ENCODE measurements at places on chromosomes 3 and 15.

- DNase-seq = no peak
Measured at GRCh38 chr3:60081381-60082095, 1031.7 kb upstream of the CFAP20DC start.

- DNase-seq = peak; percentile 1
Measured at GRCh38 chr3:24401090-24401810, 93.4 kb downstream of the THRB start.

- DNase-seq = peak; percentile 63
Measured at GRCh38 chr3:164332831-164333802, 745.2 kb downstream of the SI start.

- DNase-seq = no peak
Measured at GRCh38 chr15:74302821-74303359, 64.6 kb downstream of the CYP11A1 start.

- DNase-seq = peak; percentile 27
Measured at GRCh38 chr3:161372321-161373260, 1.3 kb upstream of the SPTSSB start.

DNA sequence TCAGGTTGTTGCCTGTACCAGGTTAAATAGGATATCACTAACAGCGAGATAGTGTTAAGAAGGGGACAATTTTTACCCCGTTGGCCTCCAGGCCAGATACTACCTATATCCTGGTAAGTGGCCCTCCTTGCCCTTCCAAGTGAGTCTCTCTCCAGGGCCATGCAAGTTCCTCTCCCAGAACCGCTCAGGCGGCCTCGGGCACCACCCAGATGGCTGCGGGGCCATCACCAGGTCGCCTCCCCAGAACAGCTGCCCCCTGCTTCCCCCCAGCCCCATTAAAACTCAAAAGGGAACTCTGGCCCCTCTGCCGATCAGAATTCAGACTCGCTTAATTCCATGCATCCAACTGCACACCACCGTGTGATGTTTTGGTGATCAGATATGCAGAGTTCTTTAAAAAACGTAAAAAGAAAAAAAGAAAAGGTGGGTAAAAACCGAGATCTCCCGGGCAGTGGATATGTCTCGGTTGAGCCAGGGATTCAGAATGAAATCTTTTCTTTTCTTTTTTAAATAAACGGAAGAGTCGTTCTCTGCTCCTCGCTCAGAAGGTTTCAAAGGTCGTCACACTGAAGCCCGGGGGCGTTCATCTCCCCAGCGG is 1.9 kb upstream of the TRIM71 start:
- DNase-seq = no peak

GRCh38 chr3:155097009-155097349 is 16.9 kb downstream of the MME start:
- DNase-seq = no peak

GRCh38 chr15:58436552-58436951 is 4.8 kb downstream of the LIPC start:
- no peak for DNase-seq

GRCh38 chr3:53812434-53812833 is 33.8 kb downstream of the CHDH start:
- no peak for DNase-seq

DNA sequence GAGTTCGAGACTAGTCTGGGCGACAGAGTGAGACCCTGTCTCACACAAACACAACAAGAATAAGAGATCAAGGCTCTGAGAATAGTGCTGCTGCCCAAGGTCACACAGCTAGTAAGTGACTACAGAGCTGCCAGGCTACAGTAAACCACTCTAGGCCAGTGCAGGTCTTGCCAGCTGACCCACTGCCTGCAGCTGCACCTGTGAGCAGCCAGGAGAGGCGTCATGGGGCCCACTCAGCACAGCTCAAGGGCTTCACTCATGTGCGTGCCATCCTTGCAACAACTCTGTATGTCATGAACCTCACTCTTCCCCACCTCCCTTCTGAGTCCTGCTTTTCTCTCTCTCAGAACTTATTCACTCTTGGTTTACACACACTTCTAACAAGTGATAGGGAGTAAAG is 176.7 kb downstream of the SMAD6 start:
- no peak for DNase-seq

DNA sequence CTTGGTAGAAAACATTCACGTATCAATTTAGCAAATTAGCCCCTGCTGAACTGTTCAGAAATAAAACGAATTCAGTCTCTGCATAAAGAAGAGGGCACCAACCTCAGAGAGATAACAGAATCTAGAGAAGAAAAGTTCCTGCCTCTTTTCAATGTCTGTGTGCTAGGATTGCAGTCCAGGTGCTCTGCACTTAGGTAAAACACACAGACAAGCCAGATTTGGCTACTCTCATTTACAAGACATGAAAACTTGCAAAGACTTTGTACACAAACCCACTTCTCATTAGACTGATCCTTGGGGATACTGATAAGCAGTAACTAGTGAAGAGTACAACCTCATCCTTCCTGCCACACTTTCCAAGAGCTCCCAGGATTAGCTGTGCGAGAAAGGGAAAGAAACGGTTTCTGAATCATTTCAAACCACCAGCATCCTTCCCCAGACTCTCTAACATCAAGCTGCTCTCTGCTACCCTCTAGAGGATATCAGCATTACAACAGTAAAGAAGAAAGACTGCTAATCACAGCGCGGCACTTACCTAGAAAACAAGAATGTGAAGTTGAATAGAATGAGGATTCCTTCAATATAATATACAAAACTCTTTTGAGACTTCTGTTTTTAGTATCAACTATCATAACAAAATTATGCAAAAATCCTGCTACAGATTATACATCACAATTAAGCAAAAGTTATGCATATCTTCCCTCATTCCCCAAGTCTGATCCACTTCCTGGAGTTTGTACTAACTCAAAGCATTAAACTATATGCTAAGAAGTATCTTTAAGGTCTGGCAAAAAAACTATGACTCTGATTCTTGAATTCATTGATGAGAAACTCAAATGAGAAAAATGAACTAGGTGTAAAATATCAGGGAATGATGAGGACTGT is 306.4 kb downstream of the MAGI1 start:
- DNase-seq = peak; percentile 68

DNA sequence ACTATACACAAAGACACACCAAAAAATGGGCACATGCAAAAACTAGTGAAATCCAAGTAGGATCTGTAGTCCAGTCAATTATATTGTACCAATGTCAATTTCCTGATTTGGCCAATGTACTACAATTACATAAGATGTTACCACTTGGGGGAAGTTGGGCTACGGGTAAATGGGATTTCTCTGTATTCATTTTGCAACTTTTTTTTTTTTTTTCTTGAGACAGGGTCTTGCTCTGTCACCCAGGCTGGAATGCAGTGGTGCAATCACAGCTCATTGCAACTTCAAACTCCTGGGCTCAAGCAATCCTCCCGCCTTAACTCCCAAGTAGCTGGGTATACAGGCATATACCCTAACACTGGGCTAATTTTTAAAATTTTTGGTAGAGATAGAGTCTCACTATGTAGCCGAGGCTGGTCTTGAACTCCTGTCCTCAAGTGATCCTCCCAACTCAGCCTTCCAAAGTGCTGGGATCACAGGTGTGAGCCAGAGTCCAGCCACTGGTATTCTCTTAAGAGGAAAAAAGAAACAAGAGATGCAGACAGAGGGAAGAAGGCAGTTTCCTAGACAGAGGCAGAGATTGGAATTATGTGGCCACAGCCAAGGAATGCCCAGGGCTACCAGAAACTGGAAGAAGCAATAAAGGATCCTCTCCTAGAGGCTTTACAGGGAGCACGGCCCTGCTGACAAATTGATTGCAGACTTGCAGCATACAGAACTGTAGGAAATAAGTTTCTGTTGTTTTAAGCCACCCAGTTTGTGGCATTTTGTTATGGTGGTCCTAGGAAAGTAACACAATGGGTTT is 33.3 kb downstream of the TFDP2 start:
- no peak for DNase-seq

GRCh38 chr3:137944593-137944992 is 65.4 kb upstream of the CLDN18 start:
- no peak for DNase-seq

- no peak for DNase-seq
Measured at GRCh38 chr15:25248583-25249235, 190.1 kb downstream of the UBE3A start.

- no peak for DNase-seq
Measured at GRCh38 chr15:75929799-75930565, 26.3 kb downstream of the FBXO22 start.

- no peak for DNase-seq
Measured at GRCh38 chr15:83163032-83163431, 44.6 kb downstream of the HDGFL3 start.

- DNase-seq = no peak
Measured at GRCh38 chr3:161049683-161050248, 55.4 kb downstream of the B3GALNT1 start.

DNA sequence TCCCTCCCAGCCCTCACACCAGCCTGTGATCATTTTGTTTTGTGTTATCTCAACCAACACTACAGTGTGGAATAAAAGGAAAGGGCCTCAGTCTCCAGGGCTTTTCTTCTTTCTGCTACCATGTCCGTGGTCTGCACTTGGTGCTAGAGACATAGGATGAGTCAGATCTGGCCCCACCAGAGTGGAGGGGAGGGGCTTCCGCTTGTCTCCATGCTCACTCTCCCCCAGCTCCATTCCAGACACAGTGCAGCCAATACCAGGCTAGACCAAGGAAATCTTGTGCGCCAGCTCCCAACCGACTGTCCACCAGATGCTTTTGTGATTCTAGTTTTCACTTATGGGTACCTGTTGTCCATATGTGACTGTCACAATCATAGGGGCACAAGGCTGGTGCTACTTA is 51.9 kb upstream of the TMEM115 start:
- no peak for DNase-seq

GRCh38 chr3:159189994-159190669 is 388.3 kb downstream of the MFSD1 start:
- DNase-seq = no peak

DNA sequence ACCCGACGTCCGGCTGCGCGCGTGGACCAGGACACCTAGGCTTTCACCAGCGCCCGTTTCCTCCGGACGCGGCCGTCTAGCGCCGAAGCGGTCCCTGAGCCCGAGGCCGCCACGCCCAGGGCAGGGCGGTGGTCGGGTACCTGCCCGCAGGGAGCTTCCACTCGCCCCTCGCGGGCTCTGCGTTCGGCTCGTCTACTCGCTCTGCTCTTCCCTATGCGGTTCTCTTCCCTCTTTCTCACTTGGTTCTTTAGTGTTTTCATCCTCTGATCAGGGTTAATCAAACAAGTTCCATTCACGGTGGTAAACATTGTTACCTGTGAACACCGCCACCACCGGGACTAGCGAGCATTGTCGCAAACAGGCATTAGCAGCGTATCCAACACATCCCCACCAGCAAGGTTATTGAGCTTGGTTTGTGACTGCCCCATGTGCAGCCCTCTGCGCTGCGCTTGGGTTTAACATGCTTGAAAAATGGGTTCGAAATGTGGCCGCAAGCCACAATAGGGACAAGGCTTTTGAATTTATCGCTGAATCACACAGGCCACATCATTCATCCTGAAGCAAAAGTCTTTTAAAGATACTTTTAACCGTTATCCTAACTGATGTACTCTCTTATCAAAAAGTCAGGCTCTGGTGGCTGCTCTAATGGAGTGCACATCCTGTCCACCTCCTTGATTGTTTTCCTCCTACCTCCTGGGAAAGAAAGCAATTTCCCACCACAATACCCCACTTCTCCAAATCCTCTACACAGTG is 843 bp upstream of the CD47 start:
- DNase-seq = no peak

GRCh38 chr3:71499227-71499876 is 84.2 kb downstream of the FOXP1 start:
- no peak for DNase-seq

- DNase-seq = no peak
Measured at GRCh38 chr15:98651036-98651481, 2.7 kb downstream of the IGF1R start.

DNA sequence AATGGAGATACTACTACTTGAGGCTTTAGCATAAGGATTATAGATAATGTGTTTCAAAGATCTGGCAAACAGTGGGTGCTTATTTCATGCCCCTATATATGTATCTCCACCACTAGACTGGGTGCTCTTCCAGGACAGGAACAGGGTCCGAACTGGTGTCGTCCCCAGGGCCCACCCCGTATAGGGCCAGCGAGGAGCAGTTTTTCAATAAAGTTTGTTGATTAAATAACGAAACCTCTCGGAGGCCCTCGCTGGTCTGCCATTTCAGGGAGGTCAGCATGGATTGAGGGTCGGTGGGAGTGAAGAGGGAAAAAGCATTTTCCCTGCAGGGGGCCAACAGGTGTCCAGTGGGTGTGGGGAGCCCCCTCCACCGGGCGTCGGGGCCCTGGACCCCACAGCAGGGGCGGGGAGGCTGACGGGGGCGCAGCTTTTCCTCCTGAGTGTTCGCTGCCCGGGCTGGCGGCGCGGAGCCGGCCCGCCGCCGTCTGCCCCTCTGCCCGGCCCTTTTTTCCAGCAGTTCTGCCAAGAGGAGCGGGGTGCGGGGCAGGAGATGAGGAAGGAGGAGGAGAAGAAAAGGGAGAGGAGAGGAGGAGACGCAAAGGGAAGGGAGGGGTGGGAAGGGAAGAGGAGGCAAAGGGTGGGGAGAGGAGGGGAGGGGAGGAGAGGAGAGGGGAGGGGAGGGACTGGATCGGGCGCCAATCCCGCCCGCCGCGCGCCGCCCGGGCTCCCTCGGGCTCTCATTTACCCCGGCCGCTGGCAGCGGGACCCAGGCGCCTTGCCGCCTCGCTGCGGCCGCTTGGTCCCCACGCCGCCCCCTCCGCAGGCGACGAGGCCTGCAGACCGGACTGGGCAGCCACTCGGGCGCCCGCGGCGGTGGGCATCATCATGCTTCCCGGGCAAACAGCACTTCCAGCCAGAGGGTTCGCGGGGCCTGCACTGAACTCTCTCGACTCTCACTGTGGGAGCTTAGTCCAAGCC is 66.3 kb downstream of the ISG20 start:
- no peak for DNase-seq

GRCh38 chr3:106197532-106198194 is 328.9 kb upstream of the CBLB start:
- no peak for DNase-seq

GRCh38 chr15:89389841-89390603 is 55.4 kb upstream of the POLG start:
- DNase-seq = no peak

GRCh38 chr3:6928064-6928463 is 67.1 kb downstream of the GRM7 start:
- no peak for DNase-seq

GRCh38 chr15:25181293-25182097 is 226.7 kb downstream of the SNRPN start:
- DNase-seq = no peak

DNA sequence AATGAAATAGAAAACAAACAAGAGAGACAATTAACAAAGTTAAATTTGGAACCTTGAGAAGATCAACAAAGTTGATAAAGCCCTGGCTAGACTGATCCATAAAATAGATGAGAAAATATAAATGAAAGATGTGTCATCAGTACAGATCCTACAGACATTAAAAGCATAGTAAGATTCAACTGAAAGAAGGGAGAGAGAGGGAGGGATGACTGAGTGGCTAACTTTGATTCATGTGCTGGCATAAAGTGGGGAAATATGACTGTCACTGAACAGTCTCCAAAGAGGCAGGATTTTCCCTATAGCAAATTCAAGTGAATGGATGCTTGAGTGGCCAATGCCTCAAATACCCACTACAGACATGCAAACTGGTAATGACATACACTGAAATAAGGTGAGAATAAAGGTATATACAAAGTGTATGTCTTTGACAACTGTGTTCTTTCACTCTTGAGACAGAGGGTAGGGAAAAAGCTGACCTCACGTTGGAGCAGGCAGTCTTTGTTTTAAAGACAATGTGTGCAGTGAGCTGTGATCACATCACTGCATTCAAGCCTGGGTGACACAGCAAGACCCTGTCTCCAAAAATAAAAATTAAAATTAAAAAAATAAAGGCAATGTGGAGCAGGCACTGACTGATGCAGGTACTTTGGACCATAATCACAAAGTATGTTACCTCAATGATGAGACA is 35.9 kb upstream of the CHD2 start:
- no peak for DNase-seq

- DNase-seq = no peak
Measured at GRCh38 chr3:141321109-141321497, 47.2 kb upstream of the ZBTB38 start.

Data from NCI-H446 (cell line).